ENCODE measurements at places on chromosomes 6 and 20. TPM values are rescaled to one million over a fixed set of nuclear protein-coding genes. Genes with fewer than 3 reads are reported as not detected.

Gene RSPO3
- polyA plus RNA-seq = 3.4 TPM

Gene XPO5
- polyA plus RNA-seq = 46.2 TPM

Gene B3GAT2
- 52.8 TPM for polyA plus RNA-seq

Gene OTOR
- 0.33 TPM for polyA plus RNA-seq

Gene C2
- 10.8 TPM for polyA plus RNA-seq

Gene MAPK13
- polyA plus RNA-seq = 9.8 TPM

Gene BCAS1
- polyA plus RNA-seq = 268 TPM

Gene KCNK16
- polyA plus RNA-seq = not detected

Gene SYNCRIP
- polyA plus RNA-seq = 80.2 TPM

Gene CLVS2
- 16.8 TPM for polyA plus RNA-seq

Gene ELOVL4
- polyA plus RNA-seq = 57.4 TPM

Gene GRM4
- polyA plus RNA-seq = 22.1 TPM

Gene LAMA2
- 23.9 TPM for polyA plus RNA-seq

Gene CGA
- 1.9 TPM for polyA plus RNA-seq

Gene CRISP3
- polyA plus RNA-seq = not detected

Gene BTNL2
- polyA plus RNA-seq = 0.67 TPM

Gene RGS17
- 30.3 TPM for polyA plus RNA-seq

Gene GMPR
- polyA plus RNA-seq = 35.0 TPM

Gene SLA2
- 0.24 TPM for polyA plus RNA-seq

Gene NHLRC1
- 3.5 TPM for polyA plus RNA-seq

Gene LCA5
- polyA plus RNA-seq = 11.1 TPM

Gene FAM162B
- 2.9 TPM for polyA plus RNA-seq

Gene MAP7
- polyA plus RNA-seq = 14.3 TPM

Gene SMOC2
- polyA plus RNA-seq = 8.3 TPM

Gene NR2E1
- polyA plus RNA-seq = not detected

Gene BTBD9
- 17.2 TPM for polyA plus RNA-seq

Gene IYD
- 0.17 TPM for polyA plus RNA-seq

Gene GHRH
- polyA plus RNA-seq = not detected
